ENCODE measurements at places on chromosomes 7 and 10. TPM values are rescaled to one million over a fixed set of nuclear protein-coding genes. Genes with fewer than 3 reads are reported as not detected.

DNA sequence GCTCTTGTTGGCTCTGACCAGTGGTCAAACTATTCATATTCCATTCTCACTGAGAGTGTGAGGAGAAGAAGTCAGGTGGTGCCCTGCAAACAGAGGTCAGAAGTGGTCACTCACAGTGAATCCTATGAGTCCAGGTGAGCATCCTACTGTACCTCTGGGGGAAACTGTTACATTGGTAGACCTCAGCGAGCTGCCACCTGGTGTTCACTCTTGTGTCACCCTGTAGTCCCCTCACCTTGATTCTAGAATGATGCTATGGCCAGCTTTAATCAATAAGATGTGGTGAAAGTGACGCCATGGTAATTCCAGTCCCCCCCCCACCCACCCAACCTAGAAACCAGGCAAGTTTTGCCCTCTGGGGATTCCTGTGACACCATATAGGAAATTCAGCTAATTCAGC is 1.2 kb upstream of the AMPH start:
- DNase-seq: no peak

GRCh38 chr10:24551161-24551560 is 172.5 kb downstream of the ARHGAP21 start:
- DNase-seq: no peak

DNA sequence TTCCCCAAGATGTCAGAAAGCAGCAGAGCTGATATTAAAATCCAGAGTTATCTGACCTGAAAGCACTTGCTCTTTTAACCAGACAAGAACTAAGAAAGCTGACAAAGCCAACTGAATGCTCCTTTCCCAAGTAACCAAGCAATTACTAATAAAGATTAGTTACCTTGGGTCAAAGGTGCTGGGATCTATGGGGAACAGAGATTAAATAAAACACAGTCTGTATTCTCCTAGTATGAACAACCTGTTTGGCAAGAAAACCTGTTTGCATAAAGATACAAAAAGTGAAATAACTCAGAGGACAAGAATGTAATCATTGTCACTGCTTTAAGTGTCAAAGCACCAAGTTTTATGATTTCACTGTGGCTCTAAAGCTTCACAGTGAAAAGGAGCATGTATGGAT is 35.7 kb downstream of the ITPRID1 start:
- no peak for DNase-seq

DNA sequence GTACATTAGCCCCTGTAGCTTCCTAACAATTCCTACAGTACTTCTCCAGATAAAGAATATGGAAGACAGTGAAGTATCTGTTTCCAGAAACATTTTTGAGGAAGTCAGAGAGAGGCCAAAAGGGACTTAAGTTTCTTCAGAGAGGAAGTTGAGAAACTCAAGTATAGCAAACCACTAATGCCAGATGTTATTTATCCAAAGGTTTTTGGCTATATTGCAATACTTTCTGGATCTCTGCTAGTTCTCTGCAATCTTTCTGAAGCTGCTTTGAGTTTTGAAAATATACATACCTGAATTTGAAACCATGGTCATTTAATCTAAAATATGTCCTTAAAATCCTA is 64.7 kb downstream of the BICC1 start:
- DNase-seq: no peak

GRCh38 chr10:123551259-123551658 is 114.9 kb upstream of the GPR26 start:
- no peak for DNase-seq

DNA sequence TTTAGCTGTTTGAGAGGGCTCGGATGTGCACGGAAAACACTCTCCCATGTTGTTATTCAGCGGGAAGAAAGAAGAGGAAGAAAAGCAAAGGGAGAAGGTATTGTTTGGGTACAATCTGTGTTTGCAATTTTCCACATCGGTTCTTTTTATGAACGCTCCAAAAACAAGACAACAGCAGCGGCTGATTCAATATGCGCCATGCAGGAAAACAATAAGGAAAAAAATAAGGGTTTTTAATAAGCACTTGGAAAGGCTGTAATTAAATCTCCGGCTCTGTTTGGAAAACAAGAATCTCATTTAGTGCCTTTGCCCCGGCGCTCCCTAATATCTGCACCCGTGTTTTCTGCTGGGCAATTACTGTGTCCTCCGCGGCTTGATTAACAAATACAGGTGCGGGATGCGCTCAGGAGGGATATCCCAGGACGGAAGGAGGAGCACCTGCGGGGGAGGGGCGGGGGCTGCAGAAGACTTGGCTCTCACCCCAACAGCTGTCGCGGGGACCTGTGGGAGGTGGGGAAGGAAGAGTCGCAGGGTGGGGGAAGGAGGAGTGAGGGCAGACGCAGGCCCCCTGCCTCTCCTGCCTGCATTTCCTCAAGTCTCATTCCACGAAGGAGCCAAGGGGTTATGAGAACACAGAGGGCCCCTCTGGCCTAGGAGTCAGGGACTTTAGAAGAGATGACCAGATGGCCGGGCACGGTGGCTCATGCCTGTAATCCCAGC is 181.5 kb upstream of the PODXL start:
- DNase-seq: no peak

DNA sequence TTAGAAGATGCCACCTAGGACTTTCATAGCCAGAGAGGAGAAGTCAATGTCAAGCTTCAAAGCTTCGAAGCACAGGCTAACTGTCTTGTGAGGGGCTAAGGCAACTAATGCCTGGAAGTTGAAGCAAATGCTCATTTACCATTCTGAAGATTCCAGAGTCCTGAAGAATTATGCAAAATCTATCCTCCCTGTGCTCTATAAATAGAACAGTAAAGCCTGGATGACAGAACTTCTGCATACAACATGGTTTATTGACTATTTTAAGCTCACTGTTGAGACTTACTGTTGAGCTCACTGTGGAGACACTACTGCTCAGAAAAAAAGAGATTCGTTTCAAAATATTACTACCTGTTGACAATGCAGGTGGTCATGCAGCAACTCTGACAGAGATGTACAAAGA is 28.6 kb downstream of the TNS3 start:
- no peak for DNase-seq

LIPK gene
- not detected for total RNA-seq

SEMA3E gene
- total RNA-seq: 0.19 TPM

PRKAG2 gene
- total RNA-seq: 28.7 TPM

All from testis (tissue), 5 donors.